ENCODE measurements at places on chromosomes 12 and 14. TPM values are rescaled to one million over a fixed set of nuclear protein-coding genes. Genes with fewer than 3 reads are reported as not detected.

The BMAL2 gene
- 5.5 TPM for total RNA-seq

DNA sequence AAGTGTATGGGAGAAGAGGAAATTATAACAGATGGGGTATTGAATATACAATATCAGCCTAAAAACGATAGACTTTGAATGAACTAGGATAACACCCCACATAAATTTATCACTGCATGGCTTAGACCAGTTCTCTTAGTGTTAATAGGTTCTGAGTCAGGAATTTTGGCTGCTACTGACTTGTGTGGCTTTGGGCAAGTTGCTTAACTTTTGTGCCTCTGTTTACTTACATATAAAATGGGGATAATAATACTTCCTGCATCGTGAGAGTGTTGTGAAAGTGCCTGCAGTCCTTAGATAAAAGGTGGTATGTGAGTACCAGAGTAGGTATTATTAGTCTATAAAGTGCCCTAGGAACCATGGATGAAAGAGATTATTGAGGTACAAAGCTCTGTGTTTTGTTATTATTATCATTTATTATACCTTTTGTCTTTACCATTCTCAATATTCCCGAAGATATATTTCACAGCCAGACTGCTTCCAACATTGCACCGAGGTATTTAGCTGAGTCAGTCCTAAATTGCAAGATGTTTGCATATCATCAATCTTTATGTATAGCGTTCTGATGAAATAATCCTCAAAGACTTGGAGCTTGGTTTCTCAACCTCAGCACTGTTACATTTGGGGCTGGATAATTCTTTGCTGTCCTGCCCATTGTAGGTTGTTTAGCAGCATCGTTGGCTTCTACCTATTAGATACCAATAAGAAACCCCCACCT is 2.3 kb upstream of the PAWR start:
- H3K4me1 ChIP-seq, result peaks cover 20% of the 10 kb centered on the region
- peaks cover 11% of the 10 kb centered on the region for H3K36me3 ChIP-seq
- peak overlapping the region; percentile 87 for H3K4me3 ChIP-seq
- H3K27me3 ChIP-seq, result no peaks in the 10 kb centered on the region
- peak overlapping the region; percentile 93 for H3K27ac ChIP-seq
- DNase-seq, result no peak

The PPM1H gene
- total RNA-seq, result 67.0 TPM

DNA sequence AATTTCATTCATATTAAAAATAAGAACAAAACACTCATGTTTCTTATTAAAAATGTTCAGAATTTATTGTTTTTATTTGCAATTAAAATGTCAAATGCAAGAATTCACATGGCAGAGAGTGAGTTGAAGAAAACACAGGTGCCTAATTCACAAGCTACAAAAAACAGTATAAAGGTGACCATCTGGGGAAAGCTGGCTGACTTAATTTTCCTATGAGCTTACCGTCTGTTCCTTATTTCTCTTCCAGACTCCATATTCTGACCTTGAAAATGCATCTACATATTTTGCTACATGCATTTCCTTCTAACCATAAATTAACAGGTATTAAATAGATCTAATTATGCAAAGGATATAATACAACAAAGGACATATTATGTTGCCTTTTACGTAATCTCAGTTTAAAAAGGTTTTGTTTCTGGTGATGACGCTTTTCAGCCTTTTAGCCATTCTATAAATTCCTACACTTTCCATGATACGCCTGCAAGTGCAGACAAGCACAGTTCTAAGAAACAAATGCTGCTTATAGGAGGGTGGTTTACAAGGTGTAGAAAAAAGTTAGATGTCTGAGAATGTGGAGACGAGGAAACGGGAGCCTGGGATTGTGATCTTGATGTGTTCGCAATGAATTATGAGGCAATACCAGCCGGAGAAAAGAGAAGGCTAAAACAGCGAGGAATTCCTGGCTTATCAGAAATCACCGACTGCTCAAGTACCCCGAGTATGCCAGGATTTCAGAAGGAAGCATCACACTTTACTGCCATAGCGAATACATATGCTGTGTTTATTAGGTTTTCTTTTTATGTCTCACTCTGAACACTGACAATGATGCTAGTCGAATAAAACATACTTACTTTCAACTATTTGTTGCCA is 24.6 kb downstream of the LIN7A start:
- no peak for DNase-seq
- no peaks in the 10 kb centered on the region for H3K27me3 ChIP-seq
- H3K27ac ChIP-seq, result no peak overlapping the region
- peaks cover 17% of the 10 kb centered on the region for H3K4me1 ChIP-seq

GRCh38 chr12:90868626-90869025 is 86.3 kb downstream of the CCER1 start:
- H3K27me3 ChIP-seq, result no peaks in the 10 kb centered on the region
- no peak overlapping the region for H3K27ac ChIP-seq
- no peaks in the 10 kb centered on the region for H3K36me3 ChIP-seq
- H3K4me3 ChIP-seq, result no peak overlapping the region
- no peaks in the 10 kb centered on the region for H3K4me1 ChIP-seq

GRCh38 chr12:132807295-132808092 is 21.2 kb downstream of the GOLGA3 start:
- no peak overlapping the region for H3K4me3 ChIP-seq
- peaks cover 55% of the 10 kb centered on the region for H3K36me3 ChIP-seq
- no peaks in the 10 kb centered on the region for H3K4me1 ChIP-seq
- H3K27ac ChIP-seq, result no peak overlapping the region

GRCh38 chr14:28303248-28303647 is 463.3 kb upstream of the FOXG1 start:
- H3K36me3 ChIP-seq, result no peaks in the 10 kb centered on the region
- no peaks in the 10 kb centered on the region for H3K27me3 ChIP-seq
- peaks cover 3% of the 10 kb centered on the region for H3K4me1 ChIP-seq
- no peak for DNase-seq
- H3K4me3 ChIP-seq, result no peak overlapping the region

Data from osteocyte (in vitro differentiated cells).